ENCODE measurements at places on chromosomes 1 and 21.

- DNase-seq: no peak
Measured at GRCh38 chr1:180261030-180261429, 31.0 kb downstream of the LHX4 start.

- DNase-seq: no peak
Measured at GRCh38 chr1:245716561-245716960, 561.8 kb downstream of the KIF26B start.

DNA sequence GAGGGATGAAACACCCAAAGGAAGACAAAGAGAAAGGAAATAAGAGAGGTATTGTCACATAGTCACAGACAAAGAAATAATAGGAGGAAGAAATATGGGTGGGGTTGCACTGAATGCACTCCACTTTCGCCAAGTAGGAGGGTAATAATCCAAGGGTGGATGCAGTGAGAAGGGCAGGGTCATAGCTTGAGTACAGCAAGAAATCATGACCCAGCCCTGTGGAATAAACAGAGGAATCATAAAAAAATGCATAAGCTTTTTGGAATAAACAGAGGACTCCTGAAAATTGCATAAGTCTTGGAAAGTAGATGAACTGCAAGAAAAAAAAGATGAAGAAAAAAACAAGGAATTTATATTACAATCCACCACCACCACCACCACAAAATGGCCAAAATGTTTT is 53.1 kb upstream of the CD55 start:
- no peak for DNase-seq

GRCh38 chr1:97066860-97067259 is 345.3 kb downstream of the PTBP2 start:
- DNase-seq: no peak
